ENCODE measurements at places on chromosomes 13 and 19.

GRCh38 chr13:46288570-46289259, 77.0 kb downstream of the LRRC63 start:
- no peak for DNase-seq

- DNase-seq: no peak
These were observed 2.5 kb upstream of the NR2C2AP start for GRCh38 chr19:19205416-19206410.

- no peak for DNase-seq
These were observed 24.3 kb downstream of the COLGALT1 start for GRCh38 chr19:17579661-17580244.

DNA sequence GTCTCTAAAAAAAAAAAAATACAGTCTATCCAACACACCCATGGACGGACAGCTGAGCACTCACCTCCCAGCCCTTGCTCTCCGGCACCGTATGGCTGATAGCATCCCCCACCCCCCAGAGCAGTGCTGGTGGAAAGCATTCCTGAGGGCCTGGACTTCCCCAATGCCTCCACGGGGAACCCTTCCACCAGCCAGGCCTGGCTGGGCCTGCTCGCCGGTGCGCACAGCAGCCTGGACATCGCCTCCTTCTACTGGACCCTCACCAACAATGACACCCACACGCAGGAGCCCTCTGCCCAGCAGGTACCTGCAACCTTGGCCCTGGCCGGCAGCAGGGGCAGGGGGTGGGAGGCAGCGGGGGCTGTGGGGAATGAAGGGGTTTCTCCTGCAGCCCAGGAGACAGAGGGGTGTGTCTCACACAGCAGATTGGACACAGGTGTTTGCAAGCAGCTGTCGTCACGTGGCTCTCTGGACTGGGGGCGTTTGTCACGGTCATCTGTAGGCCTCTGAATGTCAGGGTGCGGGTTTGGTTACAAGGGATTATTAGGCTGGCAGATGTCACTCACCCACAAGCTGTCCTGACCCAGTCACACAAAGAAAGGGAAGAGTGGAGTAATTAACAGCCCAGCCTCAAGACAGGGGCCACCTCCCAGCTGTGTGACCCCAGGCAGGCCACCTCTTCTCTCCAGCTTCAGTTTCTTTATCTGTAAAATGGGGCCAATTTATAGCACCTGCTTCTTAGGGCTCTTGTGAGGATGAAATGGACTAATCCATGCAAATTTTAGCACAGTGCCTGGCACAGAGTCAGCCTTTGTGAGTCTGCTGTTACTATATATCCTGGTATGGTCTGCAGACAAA, 19.3 kb downstream of the PLD3 start:
- DNase-seq: no peak

DNA sequence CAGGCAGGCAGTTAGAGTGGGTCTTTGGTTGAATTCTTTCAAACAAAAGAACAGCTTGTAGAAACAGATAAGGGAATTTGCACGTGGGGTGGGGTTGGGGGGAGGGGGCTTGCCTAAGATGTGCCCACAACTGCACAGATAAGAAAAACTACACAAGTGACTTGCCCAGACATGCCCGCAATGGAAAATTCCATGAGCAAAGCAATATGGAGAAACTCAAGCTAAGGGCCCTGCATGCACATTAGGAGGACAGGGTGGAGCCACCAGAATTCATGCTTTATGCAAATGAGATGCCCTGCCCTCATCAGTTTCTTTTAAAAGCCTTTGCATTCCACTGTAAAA, 755.6 kb upstream of the MIR17HG start:
- no peak for DNase-seq

DNA sequence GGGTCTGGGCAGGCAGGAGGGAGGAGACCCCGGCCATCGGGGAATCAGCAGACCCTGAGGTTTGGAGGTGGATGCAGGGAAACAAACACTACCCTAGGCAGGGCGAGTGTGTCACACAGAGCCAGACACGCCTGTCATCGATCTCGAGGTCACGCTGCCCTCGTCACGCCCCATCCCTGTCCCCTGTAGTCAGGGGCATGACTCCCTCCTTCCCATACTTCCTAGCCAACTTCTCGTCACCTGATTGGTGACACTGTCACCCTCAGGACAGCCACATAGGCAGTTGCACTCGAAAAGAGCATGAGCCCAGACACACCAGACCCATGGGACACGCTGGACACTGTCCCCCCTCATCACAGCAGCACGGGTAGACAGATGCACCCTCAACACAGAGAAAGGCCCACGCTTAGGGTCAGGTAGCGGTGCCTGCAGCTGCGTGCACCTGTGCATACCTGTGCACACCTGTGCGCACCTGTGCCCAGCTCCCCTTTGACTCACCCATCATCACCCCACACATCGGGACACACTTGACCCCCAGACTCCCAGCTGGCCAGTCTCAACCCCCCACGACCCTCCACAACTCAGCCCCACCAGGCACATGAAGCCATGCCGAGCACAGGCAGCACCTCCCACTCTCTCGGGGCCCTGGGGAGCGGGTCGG, 11.9 kb downstream of the CILP2 start:
- DNase-seq: no peak

- DNase-seq: no peak
These were observed 1596.0 kb upstream of the MIR17HG start for GRCh38 chr13:89751432-89751930.

- no peak for DNase-seq
These were observed 18.0 kb downstream of the KPNA3 start for GRCh38 chr13:49774376-49775005.

GRCh38 chr13:46846726-46847125, 49.8 kb upstream of the ESD start:
- DNase-seq: no peak

GRCh38 chr13:23578411-23579071, 8.3 kb downstream of the TNFRSF19 start:
- DNase-seq: peak; percentile 82

GRCh38 chr19:13637664-13638063, 126.7 kb upstream of the MRI1 start:
- no peak for DNase-seq

DNA sequence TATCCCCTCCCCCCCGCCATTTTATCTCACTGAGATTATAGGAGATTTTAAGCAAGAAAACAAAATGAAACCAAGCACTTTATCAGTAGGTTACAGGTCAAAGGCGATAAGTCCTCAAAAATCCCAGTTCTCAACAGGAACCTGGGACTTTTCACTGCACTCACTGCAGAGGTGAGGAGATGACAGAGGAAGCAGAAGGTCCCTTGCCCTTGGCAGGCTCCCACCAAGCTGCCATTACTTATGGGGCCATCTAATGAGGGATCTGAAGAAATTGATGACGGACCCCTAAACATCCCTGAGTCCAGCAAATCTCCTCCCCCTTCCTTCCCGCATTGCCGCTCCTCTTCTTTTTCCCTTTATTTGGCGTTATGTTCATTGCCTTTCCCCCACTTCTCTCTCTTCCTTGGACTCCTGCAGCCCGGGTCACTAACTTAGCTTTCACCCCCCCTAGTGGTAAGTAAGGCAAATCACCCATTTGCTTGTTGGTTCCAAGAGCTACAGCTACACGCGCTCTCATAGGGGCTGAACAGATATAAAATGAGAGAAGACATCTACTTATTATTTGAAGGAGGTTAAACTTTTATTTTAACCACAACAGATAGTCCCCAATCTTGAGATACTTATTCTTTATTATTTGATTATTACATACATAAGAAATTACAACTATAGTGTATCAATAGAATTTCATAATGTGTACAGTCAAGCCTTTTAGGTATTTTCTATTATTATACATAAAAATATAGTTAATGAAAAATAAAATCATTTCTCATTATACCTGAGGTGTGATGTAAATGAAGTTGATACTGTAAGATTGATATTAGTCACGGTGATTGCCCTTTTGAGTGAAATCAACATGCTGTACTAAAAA, 52.0 kb upstream of the ARGLU1 start:
- no peak for DNase-seq

GRCh38 chr13:80039000-80039399, 301.9 kb downstream of the SPRY2 start:
- no peak for DNase-seq

GRCh38 chr19:17977021-17977420, 10.1 kb downstream of the KCNN1 start:
- no peak for DNase-seq

DNA sequence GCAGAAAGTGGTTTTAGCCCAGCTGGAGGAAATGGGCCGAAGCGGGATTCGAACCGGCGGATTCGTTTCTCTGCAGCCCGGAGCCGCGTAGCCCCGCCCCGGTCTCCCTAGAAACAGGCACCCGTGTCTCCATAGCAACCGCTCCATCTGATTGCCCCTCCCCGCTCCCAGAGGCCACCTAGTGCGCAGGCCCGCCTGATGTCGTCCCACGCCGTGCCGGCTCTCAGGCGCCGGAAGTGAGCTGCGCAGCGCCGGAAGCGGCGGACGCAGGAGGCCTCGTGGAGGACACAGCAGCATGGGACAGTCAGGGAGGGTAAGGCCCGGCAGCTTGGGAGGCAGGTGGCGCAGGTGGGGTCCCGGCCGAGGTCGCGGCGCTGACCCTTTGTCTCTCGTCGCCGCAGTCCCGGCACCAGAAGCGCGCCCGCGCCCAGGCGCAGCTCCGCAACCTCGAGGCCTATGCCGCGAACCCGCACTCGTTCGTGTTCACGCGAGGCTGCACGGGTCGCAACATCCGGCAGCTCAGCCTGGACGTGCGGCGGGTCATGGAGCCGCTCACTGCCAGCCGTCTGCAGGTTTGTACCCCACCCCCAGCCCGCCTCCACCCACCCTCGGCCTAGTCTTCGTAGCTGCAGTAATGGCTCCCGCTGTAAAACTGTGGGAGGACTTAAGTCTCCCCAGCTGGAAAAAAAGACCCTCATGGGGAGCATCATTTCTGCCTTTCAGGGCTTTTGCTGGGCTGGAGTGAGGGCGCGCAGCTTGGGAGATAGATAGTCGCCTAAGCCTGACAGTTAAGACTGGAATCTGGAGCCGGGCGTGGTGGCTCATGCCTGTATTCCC, at the start of gene PPAN:
Gene PPAN, plus strand, starts transcription at position 263 of the 837 bp plus-strand sequence. Its CDS starts 33 bp downstream, at position 296.
- peak; percentile 97 for DNase-seq

DNA sequence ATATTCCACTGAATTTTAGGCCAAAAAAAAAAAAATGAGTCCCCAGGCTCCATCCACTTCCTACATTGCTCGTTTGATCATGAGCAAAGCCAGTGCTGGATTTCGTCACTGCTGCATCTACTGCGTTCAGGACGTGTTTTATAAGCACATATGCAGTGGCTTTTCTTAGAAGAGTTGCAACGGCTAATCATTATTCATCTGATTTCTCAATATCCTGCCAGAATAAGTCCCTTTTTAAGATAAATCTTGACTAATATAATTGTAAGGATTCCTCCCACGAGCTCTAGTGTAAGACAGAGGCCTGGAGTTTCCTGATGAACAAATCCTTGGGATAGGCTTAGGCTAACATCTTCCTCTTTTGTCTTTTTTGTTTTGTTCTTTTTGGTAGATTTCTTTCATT, 19.5 kb downstream of the FAM124A start:
- no peak for DNase-seq

DNA sequence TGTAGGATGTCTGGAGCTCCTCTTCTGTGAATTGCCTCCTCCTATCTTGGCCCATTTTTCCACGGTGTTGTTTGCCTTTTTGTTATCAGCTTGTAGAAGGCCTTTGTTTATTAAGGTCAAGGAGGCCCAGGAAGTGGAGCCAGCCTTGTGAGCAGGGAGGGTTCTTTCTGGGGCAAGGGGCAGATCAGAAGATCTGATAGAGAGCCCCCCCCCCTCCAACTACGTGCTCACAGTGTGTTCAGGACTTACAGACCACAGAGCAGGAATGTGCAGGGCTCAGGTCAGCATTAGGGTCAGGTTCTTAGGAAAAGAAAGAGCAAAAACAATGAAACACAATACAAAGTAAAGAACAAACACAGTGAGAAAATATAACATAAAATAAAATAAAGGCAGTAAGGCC, 59.4 kb downstream of the CCNE1 start:
- DNase-seq: no peak

GRCh38 chr19:40745402-40745780, 4.9 kb downstream of the ACTMAP start:
- DNase-seq: no peak

DNA sequence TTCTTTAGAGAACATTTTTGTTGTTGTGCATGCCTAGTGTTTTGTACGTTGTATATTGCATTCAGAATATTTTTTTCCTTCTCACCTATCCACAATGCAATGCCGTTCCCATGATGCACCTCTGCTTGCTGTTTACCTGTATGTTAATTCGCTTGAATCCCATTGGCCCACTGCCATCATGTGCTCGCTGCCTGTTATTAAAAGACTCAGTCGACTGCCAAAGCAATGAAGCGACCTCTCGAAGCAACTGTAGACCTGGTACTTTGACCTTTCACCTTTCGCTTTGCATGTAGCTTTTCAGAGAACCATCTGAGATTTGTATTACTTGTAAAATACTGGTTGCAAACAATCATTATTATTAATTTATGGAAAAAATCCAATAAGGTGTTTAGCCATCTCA, 77.4 kb upstream of the RAP2A start:
- DNase-seq: no peak

DNA sequence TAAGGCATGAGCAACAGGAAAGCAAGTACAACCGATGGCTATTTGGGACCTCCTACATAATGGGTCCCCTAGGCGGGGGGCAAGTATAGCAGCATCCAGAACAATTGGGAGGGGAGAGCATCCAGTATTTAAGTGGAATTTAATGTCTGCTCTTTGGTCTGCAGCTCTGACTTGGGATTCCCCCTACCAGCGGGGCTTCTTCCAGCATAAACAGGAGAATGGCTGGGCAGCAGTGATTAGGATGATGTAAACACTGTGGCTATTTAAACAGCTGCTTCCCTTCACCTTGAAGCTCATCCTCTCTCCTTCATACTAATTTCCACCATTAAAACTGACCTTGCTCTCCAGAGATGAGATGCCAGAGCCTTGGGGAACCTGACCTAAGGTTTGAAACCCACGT, 73.9 kb upstream of the OXGR1 start:
- no peak for DNase-seq

- DNase-seq: no peak
These were observed at the start of gene GIPC3 for GRCh38 chr19:3585301-3586126. GIPC3 (plus strand) TSS chr19:3585478; CDS start chr19:3585598, 120 bp downstream.

- peak; percentile 95 for DNase-seq
These were observed 1.2 kb upstream of the ING1 start for GRCh38 chr13:110712081-110712848.

GRCh38 chr13:75495938-75496337, 14.0 kb upstream of the TBC1D4 start:
- no peak for DNase-seq

GRCh38 chr19:7734220-7735203, 2.6 kb upstream of the CLEC4G start:
- DNase-seq: no peak

- DNase-seq: no peak
These were observed 5.7 kb upstream of the JUND start for GRCh38 chr19:18286973-18287635.

GRCh38 chr13:32737111-32737571, 150.9 kb downstream of the PDS5B start:
- DNase-seq: no peak

- DNase-seq: no peak
These were observed 386.3 kb downstream of the NDFIP2 start for GRCh38 chr13:79867254-79867653.

GRCh38 chr19:8629184-8629583, 1.2 kb upstream of the NFILZ start:
- no peak for DNase-seq

DNA sequence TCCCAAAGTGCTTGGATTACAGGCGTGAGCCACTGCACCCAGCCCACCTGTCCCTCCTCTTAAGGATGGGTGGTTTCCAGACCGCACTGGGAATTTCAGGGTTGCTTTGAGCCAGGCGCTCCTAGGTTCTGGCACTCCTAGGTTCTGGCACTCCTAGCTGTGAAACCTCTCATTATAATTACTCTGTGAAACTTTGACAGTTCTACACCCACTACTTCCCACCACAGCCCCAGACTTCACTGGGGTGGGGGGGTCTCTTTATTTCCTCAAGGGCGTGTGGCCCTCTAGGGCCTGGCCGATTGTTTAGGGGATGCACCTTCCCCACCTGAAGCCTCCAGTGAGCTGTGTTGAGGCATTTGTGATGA, 2.3 kb upstream of the ADAMTS10 start:
- DNase-seq: no peak

All from left forelimb (tissue), 1 donor.